Smooth muscle cell of the brain vasculature (primary cell): ENCODE measurements at places on chromosomes 7 and 10.

GRCh38 chr7:87608431-87608830 is 7.7 kb upstream of the ABCB1 start:
- no peak for DNase-seq

GRCh38 chr10:125258676-125259075 is 98.3 kb upstream of the CTBP2 start:
- DNase-seq = no peak

DNA sequence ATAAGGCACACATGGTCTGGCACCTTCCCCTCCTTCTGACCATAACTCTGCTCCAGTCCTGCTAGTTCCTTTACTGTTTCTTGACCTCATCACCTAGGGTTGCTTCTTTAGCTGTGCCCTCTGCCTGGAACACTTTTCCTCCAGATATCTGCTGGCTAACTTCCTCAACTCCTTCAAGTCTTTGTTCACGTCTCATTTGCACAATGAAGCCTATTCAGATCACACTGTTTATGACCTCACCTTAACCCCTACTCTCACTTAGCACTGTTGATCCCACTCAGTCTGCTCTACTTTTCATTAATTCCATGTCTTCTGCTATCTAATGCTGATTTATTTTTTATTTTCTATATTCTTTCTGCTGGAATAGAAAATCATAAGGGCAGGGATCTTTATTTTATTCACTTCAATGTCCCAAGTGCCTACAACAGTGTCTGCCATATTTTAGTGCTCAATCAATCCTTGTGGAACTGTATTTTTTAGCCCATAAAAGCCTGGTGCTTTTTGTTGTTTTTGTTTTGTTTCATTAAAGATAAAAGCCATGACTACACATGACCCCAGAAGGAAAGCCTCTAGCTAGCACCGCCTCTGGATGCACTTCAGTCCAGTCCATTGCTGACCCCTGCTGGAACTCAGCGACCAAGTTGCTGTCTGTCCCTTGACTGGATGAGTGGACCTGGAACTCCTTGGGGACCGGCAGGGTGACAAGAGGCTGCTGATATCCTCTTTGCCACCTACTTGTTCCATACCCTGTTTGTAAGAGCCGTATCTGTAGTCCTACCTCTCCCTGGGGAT is 12.3 kb downstream of the KLF14 start:
- no peak for DNase-seq

DNA sequence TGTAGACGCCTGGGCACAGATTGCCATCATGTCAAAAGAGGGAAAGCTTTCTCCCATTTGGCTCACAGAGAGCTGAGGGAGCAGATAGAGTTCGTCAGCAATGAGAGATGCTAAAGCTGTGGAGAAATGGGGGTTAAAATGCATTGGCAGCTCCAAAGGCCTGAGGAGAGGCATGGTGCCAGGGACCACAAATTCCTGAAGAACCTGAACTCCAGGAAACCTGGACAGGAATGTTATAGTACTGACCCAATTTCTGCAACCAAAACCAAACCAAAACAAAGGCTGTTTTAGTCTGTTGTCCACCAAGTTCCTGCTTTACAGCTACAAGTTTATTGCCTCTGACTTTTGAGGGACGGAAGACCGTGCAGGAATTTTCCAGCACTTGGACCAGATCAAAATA is 575.7 kb downstream of the REEP3 start:
- DNase-seq = no peak

DNA sequence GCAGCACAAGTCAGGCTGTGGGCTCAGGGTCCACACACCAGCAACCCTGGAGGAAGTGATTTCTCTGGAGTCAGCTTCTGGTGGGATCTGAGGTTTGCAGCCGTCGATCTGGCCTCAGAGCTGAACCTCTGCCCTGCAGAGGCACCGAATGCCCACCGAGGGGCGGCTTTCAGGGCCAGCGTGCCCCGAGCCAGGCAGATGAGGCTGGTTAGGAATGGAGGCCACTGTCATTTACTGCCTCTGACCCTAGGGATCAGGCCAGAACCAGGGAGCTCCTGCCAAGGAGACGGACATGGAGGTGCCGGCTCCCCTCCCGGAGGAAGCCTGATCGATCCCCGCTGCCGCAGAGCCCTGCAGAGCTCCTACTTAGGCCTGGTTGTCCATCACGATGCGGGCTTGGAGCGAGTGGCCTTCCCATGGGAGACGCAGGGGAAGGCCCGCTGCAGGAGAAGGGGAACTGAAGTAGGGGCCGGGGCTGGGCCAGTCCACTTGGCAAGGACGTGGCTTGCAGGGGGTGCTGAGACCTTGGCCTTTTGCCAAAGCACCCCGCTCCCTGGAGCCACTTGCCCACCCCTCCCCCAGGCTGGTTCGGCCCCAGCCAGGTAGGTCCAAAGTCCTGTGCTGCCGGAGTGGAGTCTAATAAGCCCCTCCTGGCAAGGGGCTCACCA is 19.6 kb upstream of the ELFN1 start:
- no peak for DNase-seq

DNA sequence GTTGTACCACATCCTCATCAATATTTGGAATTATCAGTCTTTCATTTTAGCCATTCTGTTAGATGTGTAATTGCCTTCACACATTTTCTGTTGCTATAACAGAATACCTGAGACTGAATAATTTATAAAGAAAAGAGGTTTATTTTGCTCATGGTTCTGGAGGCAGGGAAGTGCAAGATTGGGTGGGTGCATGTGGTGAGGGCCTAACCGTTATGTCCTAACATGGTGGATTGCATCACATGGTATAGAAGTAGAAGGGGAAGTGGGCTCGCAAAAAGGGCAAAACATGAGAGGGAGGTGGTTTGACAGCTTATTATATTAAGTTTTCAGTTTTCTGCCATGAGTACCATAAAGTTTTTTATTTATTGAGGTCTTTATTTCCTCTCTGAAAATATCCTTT is 452.0 kb downstream of the ARL4A start:
- DNase-seq = no peak

GRCh38 chr10:70832221-70832620 is 16.5 kb downstream of the SGPL1 start:
- no peak for DNase-seq

- DNase-seq = no peak
Measured at GRCh38 chr10:108597031-108597430, 1326.3 kb downstream of the XPNPEP1 start.

- no peak for DNase-seq
Measured at GRCh38 chr10:128912568-128913311, 554.3 kb upstream of the MGMT start.

- DNase-seq = peak; percentile 92
Measured at GRCh38 chr7:140541513-140542227, 62.4 kb upstream of the MKRN1 start.

- DNase-seq = no peak
Measured at GRCh38 chr10:71218046-71218650, 5.8 kb downstream of the UNC5B start.

- DNase-seq = no peak
Measured at GRCh38 chr7:17986851-17987250, 40.8 kb downstream of the PRPS1L1 start.

DNA sequence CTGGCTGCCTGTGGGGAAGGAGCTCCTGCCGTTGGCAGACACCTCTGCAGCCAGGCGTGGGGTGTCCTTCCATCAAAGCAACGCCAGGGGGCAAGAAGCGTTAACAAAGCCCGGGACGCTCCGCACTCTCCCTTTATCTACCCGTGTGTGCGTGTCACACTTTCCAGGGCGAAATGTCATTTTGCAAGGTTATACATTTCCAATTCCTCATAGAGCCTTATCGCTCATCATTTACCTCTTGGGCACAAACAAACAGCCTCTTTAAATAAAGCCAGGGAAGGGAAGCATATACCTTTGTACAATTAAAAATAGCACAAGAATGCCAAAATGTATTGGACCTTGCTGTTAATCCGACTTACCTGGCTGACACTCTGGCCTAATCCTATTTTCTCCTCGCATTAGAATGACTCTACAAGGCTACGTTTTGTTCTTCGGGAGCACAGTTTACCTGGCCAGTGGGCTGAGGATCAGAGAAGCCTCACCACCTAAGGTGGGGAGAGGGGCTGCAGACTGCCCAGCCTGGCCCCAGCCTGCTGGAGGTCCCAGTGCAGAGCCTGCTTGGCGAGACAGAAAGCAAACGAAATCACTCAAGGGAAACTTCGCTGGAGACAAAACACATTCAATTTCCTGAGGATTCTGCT is 77.6 kb upstream of the EN2 start:
- DNase-seq = peak; percentile 7

DNA sequence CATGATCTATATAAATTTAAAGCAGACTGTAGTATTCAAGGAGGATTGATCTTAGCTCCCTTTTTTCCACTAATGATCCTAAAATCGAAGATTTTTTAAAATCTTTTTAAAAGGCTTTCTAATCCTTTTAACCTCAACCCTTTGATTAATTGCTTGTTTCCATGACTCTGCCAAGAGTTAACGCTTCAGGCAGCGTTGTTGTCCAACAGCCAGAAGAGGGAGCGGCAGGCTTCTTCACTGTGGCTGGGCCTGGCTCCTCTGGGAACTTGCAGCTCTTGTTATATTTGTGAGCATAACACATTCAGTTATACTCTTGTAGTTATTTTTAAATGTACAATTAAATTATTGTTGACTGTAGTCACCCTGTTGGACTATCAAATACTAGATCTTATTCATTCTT is 26.3 kb downstream of the CRCP start:
- peak; percentile 56 for DNase-seq

GRCh38 chr7:129189661-129190310 is 1.4 kb downstream of the SMO start:
- DNase-seq = no peak

- DNase-seq = peak; percentile 77
Measured at GRCh38 chr10:132516771-132517725, 20.5 kb upstream of the INPP5A start.

DNA sequence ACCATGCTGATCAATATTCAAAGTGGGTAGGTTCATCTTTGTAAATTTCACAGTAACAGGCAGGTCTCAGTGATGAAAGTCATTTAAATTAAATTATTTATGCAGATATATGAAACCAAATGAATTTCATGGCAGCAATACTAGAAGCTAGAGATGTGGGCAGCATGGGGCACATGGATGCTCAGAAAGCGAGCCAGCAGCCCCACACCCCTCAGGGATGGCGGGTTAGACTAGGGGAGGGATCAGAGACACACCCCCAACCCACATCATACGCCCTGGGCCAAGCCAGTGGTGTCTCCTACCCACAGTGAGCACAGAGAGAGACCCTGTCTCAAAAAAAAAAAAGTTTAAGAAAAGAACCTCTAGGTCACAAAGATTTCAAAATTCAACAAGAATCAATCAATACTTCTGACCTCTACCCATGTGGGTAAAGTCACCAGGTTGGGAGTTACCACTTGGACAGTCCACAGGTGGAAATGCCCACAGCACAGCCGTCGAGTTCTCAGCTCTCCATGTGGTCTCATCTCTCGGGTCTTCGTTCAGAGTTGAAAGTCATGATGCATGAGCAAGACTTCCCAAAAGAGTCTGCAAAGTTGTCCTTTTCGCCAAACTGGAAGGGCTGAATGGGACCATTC is 79.3 kb upstream of the PPP2R2D start:
- DNase-seq = no peak

DNA sequence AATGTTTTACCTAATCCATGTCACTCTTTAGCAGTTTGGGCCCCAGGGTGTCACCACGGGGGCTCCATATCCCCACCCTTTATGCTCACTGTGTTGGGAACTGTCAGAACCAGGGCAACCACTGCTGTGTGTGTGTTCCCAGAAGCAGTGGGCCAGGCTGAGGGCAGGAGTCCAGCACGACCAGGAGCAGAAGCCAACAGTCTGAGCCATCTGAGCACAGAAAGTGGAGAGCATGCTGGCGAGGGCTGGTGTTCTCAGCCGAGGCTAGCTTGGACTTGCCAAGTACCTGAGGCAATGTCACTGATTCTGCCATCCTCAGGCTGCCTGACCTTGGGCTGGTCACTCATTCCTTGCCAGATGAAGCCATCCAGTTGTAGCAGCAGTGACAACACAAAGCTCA is 285.0 kb downstream of the BMPER start:
- DNase-seq = no peak

DNA sequence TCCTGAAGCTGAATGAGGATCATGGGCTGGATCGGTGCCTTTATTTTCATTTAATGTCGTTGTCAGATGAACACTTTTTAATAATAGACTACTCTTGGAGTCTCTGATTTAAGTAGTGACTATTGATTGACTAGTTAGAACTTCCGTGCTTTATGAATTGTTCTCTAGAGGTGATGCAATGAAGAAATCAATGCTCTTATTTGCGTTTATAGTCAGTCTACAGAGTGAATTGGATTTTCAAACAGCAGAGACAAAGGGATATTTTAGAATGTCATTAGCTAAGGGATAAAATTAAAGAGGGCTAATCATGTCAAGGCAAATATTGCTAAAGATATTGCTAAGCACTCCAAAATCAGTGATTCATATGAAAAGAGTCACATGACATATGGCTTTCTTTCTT is 652.0 kb upstream of the NRP1 start:
- no peak for DNase-seq

DNA sequence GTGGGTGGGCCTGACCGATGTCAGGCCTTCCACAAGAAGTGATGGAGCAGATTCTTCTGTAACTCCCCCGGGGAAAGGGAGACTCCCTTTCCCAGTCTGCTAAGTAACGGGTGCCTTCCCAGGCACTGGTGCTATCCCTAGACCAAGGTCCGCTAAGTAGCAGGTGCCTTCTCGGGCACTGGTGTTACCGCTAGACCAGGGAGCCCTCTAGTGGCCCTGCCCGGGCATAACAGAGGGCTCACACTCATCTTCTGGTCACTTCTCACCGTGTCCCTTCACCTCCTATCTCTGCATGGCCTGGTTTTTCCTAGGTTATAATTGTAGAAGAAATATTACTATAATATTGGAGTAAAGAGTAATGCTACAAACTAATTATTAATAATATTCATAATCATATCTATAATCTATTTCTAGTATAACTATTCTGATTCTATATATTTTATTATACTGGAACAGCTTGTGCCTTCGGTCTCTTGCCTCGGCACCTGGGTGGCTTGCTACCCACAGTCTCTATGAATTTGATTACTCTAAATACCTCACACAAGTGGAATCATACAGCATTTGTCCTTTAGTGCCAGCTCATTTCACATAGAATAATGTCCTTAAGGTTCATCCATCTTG is 1378.7 kb downstream of the XPNPEP1 start:
- DNase-seq = peak; percentile 1

DNA sequence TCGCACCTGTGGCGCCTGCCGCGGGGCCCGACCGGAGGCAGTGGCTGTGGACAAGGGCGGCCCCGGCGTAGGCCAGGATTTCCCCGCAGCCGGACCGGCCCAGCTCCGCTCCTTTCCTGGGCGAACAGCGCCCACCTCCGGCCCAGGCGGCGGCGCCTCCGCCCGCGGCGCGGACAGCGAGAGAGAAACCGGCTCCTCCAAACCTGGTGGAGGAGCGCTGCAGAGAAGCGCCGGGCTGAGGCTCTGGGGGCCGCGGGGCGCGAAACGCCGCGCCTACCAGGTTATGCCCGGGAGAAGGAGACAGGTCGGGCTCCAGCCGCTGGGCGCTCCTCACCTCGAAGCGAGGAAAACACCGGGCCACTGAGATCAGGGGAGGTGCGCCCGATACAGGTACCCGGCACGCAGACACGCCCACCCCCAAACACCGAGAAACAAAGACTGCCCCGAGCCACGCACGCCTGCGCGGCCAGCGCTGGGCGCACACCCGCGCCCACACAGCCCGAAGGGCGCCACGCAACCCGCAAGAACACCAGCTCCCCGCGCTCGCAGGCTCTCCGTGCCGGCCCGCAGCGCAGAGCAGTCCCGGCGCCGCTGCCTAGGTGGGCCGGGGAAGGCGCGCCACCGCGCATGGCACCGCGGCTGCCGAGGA is 3.3 kb downstream of the GRID1 start:
- DNase-seq = no peak
